ENCODE measurements at places on chromosomes 5 and 9.

GRCh38 chr5:54234304-54234933, 76.0 kb downstream of the ARL15 start:
- DNase-seq = no peak

DNA sequence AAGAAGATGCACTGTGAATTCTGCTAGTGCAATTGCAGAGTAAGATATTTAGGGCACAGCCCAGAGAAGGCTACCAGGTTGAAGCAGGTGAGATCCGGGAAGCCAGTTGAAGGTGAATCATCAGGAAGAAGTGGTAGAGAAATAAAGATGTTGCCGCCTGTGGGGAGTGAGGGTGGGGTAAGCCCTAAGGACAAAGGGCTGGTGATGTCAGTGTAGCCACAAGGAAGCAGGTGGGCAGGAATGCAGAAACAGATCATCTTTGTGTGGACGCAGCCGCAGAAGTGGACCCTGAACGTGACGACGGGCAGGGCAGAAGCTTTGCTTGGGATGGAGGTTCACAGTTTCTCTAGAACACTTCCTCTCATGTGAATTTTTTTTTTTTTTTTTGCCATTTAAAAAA, 164.2 kb downstream of the ACTL7B start:
- DNase-seq = no peak

- DNase-seq = no peak
Measured at GRCh38 chr5:42944989-42945388, 95.1 kb downstream of the ANXA2R start.

- DNase-seq = no peak
Measured at GRCh38 chr5:142663246-142663645, 22.6 kb downstream of the FGF1 start.

GRCh38 chr5:8843771-8844170, 702.1 kb downstream of the SEMA5A start:
- DNase-seq = no peak

DNA sequence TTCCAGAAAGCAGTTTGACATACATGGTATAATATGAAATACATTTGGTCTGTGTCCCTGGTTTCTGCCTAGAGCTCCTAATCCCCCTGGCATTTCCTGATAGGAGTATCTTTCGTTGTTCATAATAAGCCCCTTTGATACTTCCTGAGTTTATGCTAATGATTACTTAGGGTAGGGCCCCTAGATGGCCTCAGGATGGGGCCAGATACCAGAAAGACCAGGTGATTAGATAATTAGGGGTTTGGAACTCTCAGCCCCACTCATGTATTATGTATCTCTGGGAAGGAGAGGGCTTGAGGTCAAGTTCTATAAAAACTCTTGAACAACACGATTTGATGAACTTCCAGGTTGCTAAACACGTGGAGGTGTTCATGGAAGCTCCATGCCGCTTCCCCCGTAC, 163.3 kb upstream of the ZNF608 start:
- no peak for DNase-seq

DNA sequence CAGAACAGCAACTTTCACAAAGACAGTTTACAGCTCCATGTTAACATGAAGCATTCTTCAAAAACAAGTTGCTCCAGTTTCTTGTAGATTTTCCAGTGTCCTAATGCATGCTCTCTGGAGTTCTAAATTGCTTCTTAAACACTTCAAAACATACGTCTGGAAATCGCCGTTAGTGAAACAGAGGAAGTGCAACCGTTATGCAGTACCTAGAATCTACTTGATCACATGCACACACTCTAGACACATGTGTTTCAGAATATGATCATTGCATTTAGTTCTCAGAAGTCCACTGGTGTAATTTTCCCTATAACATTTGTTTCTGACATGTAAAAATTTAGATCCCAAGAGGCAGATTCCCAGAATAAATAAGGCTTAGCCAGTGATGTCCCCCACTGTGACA, 41.1 kb upstream of the RUFY1 start:
- no peak for DNase-seq

DNA sequence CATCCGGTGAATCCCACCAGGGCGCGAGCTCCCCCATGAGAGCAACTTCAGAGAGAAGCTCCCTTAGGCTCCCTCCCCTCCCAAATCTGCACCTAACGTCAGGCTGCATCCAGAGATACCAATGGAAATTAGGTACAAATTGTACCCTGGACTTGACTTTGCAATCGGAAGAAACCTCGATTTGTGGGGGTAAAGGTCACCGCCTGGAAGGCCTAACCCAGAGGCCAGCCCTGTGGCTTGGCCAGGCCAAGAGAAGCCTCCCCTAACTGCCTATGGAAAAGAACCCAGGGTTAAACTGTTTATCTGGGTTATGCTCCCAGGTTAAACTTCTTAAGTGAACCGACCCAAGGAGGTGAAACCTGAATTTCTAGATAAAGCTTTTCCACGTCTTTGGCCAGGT, 80.4 kb downstream of the GTF3C4 start:
- DNase-seq = no peak

DNA sequence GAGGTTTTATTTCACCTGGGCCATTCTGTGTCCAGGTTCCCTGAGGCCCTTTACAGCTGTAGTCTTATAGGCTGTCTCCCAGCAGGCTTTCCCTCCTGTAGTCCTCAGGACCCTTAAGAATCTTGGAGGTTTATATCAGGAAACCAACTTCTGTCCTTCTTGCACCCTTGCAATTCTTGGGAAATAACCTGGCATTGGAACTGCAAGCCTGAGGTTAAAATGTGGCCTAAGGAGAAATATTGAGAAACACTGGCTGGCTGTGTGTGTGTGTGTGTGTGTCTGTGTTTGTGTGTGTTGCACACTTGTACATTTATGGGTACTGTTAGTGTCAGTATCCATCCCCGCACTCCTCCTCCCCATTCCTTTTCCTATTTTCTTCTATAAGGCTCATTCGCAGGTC, 168.9 kb downstream of the PAPPA start:
- DNase-seq = no peak

- DNase-seq = no peak
Measured at GRCh38 chr9:123743737-123744136, 186.2 kb downstream of the DENND1A start.

GRCh38 chr5:86337667-86338460, 279.9 kb upstream of the COX7C start:
- no peak for DNase-seq

DNA sequence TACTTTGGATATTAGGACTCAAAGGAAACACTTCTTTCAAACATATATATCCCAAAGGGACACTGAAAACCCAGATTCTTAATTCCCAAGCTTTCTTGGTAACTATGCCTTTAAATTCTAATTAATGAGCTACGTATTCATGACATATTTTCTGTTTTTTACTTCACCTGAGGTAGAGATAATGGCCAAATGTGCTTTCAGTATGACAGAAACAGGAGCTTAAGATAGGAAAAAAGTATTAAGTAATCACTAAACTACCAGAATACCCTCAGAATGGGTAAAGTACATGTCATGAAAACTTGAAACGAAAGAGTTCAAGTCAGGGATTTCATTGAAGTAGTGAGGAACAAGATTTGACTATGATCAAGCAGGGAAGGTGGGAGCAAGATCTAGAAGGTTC, 478.5 kb downstream of the AGTPBP1 start:
- DNase-seq = no peak

DNA sequence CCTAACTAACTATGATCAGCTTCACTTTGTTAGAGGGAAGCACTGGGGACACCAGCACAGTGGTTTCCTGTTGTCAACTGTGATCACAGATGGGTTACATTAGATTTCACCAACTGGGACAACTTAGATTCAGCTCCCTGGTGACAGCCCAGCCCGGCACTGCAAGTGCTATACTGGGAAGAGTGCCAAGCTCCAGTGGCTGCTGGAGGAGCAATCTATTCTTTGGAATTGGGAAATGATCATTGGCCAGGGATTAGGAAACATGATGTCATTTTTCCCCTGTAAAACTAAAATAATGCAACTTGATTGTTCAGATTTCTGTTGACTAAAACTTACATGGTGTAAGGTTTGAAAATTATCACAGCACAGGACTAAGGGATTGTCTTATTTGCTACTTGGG, 33.2 kb downstream of the PTGR1 start:
- no peak for DNase-seq
